Stimulated activated CD4-positive, alpha-beta T cell treated with anti-CD3 and anti-CD28 coated beads, Interleukin-1b, Interleukin-23, amount 100 ng/mL, for 1 hour (primary cell): ENCODE measurements at places on chromosomes 4 and X.

GRCh38 chr4:99321241-99322191 is at the start of gene ADH1B:
TSS of gene ADH1B (minus strand) at chr4:99321401. CDS start at chr4:99321331, 70 bp downstream.
- DNase-seq, result no peak

- no peak for DNase-seq
These were observed 84.2 kb downstream of the BCOR start for GRCh38 chrX:40013266-40014195.

GRCh38 chrX:9456250-9457074 is 8.4 kb upstream of the TBL1X start:
- DNase-seq, result no peak

DNA sequence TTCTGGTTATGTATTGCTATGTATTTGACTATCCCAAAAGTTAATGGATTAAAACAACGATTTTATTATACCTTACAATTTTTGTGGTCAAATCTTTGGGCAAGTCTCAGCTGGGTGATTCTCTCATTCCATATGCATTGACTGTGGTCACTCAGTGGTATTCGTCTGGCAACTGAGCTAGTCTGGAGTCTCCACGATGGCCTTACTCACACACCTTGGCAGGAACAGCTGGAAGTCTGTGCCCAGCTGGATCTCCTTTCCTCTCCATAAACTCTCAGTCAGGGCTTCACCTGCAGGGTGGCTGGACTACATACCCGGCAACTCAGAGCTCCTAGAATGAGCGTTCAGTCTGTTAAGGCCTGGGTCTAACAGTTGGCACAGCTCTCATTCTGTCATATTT is 141.1 kb upstream of the WDFY3 start:
- DNase-seq, result no peak

GRCh38 chr4:10201381-10202223 is 85.0 kb upstream of the WDR1 start:
- DNase-seq, result no peak

GRCh38 chr4:126136922-126137781 is 822.4 kb downstream of the FAT4 start:
- DNase-seq, result no peak

DNA sequence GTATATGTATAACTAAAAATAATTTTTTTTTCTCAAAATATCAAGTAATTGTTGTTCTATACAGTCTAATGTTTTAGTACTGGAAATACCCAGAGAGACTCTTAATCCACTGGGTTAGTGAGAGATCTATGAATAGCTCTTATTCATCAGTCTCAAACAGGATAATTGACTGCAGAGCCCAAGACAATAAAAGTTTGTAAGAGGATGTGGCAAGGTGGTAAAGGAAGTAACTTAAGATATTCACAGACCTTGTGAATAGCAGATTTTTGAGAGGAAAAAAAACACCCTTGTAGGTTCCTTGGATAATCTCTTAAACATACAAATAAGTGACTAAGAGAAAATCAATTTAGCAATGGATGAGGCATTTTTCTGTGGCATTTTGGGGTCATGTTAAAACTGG is 210.9 kb upstream of the FAM241A start:
- no peak for DNase-seq

GRCh38 chr4:30396772-30397475 is 323.2 kb upstream of the PCDH7 start:
- DNase-seq, result no peak

DNA sequence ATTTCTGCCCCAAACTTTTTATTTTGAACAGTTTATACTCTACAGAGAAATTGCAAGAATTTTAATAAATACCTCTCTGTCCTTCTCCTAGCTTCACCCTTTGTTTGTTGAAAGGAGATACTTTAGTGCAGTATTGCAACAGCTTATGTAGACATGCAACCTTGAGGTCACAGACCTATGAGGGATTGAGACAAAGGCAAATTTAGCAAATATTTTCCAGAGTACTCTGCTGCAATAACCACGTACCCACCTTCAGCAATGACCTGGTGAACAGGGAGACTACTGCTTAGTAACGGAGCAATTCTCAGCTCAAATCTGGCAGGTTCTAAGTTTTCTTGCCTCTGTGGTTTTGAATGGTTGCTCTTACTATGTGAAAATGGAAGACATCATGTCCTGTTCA is 13.2 kb downstream of the FGA start:
- DNase-seq, result no peak

- no peak for DNase-seq
These were observed 33.1 kb downstream of the SLC10A7 start for GRCh38 chr4:146488495-146489174.

DNA sequence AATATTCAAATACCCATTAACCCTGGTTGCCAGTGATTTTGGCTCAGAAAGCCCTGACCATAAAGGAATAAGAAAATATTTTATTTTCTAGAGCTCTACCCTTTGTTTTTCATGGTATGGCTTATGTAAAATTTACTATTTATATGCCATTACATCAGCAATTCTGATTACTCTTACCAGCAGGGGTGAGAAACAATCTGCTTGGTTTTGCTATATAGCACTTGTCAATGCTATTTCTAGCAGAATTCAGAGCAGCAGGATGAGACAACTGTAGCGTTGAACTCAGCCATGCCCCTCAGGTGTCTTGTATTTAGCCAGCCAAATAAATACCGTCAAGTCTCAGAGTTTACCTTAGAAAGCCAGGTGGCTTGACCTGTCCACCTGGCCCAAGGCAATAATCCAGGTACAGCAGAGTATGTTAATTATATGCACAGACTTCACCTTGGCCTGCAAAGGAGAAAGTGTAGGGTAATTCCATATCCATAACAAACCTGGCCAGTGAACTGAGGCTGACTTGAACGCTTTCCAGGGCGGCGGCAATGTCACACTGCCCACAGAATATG is 1303.5 kb downstream of the RAPGEF2 start:
- DNase-seq, result no peak

GRCh38 chr4:123661080-123661737 is 264.6 kb downstream of the SPRY1 start:
- no peak for DNase-seq

- DNase-seq, result no peak
These were observed 54.6 kb upstream of the DRP2 start for GRCh38 chrX:101164766-101165590.

DNA sequence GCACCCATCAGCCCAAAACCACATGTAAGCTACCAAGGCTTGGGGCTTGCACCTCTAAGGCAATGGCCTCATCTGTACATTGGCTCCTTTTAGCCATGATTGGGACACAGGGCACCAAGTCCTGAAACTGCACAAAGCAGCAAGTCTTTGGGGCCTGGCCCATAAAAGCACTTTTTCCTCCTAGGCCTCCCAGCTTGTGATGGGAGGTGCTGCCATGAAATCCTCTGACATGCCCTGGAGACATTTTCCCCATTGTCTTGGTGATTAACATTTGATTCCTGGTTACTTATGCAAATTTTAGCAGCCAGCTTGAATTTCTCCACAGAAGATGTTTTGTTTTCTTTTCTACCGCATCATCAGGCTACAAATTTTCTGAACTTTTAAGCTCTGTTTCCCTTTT is 58.5 kb upstream of the PABPC4L start:
- DNase-seq, result no peak

DNA sequence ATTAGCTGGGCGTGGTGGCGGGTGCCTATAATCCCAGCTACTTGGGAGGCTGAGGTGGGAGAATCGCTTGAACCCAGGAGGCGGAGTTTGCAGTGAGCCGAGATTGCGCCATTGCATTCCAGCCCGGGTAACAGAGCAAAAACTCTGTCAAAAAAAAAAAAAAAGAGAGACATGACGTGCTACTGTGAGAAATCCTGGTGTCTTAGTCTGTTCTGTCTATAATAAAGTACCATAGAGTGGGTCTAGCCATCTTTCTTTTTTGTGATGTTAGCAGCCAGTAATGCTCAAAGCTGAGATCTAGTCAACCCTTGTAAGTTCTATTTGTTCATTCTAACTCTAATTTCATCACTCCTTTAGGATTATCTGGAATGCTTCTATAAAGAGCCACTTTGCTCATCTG is 38.9 kb downstream of the CLDN34 start:
- no peak for DNase-seq

- DNase-seq, result no peak
These were observed 336.4 kb upstream of the HAND2 start for GRCh38 chr4:173866322-173867026.

- DNase-seq, result no peak
These were observed 16.7 kb downstream of the DGKQ start for GRCh38 chr4:956531-957230.

GRCh38 chrX:48794911-48795515 is 6.9 kb upstream of the HDAC6 start:
- no peak for DNase-seq

GRCh38 chrX:84188320-84188834 is 378 bp upstream of the RPS6KA6 start:
- DNase-seq, result no peak

- DNase-seq, result no peak
These were observed 174.4 kb downstream of the GRIA3 start for GRCh38 chrX:123358457-123358856.

GRCh38 chr4:7819446-7819845 is 120.2 kb downstream of the AFAP1 start:
- DNase-seq, result no peak
